Astrocyte (in vitro differentiated cells and primary cell): ENCODE measurements at places on chromosomes 4 and X. TPM values are rescaled to one million over a fixed set of nuclear protein-coding genes. Genes with fewer than 3 reads are reported as not detected.
A peak's percentile ranks its signal among the peaks of the same experiment; 100 is the strongest.

DNA sequence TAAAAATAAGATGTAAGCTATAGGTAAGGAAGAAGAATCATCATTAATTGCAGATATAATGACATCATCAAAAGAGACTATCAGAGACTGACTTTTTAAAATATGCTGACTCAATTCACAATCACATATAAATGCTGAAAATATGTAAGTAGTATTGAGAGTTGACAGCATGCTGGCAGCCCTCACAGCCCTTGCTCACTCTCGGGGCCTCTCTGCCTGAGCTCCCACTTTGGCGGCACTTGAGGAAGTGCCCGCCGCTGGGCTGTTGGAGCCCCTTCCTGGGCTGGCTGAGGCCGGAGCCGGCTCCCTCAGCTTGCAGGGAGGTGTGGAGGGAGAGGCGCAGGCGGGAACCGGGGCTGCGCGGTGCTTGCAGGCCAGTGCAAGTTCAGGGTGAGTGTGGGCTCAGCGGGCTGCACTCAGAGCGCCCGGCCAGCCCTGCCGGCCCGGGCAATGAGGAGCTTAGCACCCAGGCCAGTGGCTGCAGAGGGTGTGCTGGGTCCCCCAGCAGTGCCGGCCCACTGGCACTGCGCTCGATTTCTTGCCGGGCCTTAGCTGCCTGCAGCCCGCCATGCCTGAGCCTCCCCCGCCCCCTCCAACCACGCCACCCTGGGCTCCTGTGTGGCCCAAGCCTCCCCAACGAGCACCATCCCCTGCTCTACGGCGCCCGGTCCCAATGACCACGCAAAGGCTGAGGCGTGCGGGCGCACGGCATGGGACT lies 68.9 kb downstream of the RAB28 start:
- no peak for DNase-seq

- DNase-seq, result no peak
Observed at GRCh38 chr4:153890761-153891160, 101.9 kb upstream of the SFRP2 start.

GRCh38 chrX:109533631-109534030 lies 3.0 kb upstream of the NXT2 start:
- DNase-seq, result peak; percentile 4

DNA sequence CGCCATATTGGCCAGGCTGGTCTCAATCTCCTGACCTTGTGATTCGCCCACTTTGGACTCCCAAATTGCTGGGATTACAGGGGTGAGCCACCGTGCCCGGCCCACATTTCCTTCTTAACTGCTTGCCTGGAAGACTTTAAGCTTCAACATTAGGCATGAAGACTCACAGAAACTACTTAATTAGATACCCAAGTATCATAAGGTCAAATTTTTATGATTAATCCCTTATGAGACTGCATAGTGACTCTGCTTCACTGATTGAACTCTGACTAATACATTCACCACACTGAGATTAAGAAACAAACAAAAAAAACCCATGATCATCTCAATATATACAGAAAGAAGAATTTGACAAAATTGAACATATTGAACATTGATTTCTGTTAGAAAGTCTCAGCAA lies 87.4 kb upstream of the KCTD8 start:
- no peak for DNase-seq

DNA sequence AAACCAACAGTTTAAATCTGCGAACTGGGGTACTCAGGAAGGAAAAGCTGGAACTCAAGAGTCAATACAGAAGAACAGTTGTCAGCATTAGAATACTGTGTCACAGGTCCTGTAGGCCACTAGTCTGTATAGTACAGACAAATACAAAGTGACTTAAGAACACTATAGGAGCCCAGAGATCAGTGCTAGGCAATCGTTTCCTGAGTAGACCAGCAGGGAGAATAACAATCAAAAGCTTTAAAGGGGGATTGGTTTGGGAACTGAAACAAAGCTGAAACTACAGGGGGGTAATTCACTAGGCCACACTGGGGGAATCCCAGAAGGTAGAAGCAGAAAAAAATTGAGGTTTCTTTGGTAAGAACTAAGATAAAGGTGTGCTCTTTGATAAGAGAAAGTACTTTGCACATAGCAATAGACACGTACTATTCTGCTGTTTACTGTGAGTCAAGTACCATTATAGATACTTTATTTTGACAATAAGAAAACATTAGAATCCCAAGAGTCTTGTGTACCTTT lies 339.7 kb downstream of the PCDH19 start:
- DNase-seq, result no peak

Gene BMP3
- not detected in 2 replicates for total RNA-seq

GRCh38 chrX:37783305-37783704 lies 3.4 kb downstream of the CYBB start:
- DNase-seq, result no peak

GRCh38 chr4:2615821-2616220 lies 79.4 kb downstream of the FAM193A start:
- DNase-seq, result no peak

DNA sequence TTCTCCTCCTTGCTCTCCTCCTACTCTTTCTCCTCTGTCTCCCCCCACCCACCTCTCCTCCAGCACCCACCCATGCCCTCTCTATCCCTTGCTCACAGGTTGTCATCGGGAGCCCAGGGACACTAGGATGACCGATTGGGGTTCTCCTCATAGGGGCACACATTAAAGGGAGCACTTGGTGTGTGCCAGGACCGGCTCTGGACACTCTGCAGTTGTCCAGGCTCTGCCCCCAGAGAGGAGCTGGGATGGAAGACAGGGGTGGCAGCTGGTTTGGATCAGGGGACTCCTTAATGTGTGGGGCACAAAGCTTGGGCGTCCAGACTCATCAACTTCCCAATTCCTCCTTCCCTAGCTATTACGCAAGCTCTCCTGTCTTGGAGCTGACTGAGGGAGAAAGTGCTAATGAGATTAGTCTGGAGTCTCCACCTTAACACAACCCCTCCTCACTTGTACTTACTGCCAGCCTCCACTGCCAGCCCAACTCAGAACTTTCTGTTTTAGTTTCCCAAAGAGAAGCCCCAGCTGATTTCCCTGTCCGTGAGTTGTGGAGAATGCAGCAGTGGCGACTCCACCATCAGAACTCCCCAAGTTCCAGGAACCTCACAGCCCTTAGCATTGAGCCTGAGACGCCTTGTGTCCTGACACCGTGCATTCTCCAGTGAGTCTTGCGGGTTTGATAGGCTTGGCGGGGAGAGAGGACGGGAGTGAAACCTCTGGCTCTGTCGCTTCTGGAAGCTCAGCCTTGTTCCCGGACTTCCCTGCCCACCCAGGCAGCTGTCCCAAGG lies 52.2 kb downstream of the CXorf49B start:
- DNase-seq, result no peak

GRCh38 chr4:41214825-41215146 lies 444 bp upstream of the APBB2 start:
- DNase-seq, result no peak

GRCh38 chr4:105634402-105635080 lies 73.9 kb downstream of the INTS12 start:
- no peak for DNase-seq

DNA sequence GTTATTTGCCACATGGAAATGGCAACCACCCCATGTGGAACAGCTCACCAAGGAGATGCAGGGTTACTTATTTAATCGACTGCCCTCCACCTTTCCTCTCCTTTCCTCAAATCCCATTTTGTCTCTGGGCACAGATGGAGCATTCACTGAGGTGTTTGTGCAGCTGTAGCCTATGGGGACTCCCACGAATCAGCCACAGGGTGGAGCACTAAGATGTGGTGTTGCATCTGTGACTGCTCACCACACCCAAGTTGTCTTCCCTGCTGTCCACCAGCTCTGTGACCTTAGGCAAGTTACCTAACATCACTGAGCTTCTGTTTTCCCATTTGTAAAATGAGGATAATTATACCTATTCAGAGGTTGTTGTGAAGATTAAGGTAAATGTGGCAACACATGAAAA lies 252.4 kb upstream of the CPEB2 start:
- peak; percentile 1 for DNase-seq

Gene ARSH
- not detected in 2 replicates for total RNA-seq

GRCh38 chr4:78529569-78530209 lies 21.9 kb upstream of the ANXA3 start:
- DNase-seq, result peak; percentile 49

- DNase-seq, result no peak
Observed at GRCh38 chr4:127759228-127759820, 22.8 kb upstream of the HSPA4L start.

GRCh38 chr4:161583549-161583948 lies 580.3 kb downstream of the FSTL5 start:
- DNase-seq, result no peak

DNA sequence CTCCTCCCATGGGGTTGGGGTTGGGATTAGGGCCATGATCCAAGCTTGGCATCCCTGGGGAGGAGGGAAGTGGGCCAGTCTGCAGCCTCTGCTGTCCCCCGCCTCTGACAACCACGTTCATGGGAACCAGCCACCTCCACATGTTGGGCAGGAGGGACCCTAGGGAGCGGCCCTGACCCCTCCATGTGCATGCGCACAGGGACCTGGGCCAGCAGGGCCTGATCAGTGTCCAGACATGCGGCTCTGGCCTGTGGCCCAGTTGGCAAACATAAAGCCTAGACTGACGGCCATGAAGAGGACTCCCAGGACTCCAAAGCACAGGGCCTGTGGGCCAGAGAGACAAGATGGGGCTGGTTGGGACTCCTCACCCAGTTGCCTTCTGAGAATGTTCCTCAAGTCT lies 11.3 kb downstream of the SLC38A5 start:
- no peak for DNase-seq

GRCh38 chr4:132998585-132999230 lies 150.4 kb upstream of the PCDH10 start:
- no peak for DNase-seq

DNA sequence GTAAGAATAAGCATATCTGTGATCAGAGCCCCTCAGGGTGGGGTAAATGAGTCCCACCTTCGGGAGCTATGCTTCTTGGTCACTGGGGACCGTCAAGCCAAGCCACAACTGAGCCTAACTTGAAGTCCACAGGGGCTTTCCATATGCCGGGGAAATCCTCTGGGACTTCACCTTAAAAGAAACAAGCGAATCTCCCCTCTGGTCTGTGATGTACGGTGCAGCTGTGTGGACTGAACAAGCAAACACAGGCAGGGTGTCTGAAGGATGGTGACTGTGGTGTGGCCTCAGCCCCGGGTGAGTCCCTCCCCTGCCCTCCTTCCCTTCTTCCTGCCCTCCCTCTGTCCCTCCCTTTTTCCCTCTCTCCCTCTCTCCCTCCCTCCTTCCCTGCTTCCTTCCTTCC lies 29.7 kb upstream of the PPP2R2C start:
- no peak for DNase-seq

DNA sequence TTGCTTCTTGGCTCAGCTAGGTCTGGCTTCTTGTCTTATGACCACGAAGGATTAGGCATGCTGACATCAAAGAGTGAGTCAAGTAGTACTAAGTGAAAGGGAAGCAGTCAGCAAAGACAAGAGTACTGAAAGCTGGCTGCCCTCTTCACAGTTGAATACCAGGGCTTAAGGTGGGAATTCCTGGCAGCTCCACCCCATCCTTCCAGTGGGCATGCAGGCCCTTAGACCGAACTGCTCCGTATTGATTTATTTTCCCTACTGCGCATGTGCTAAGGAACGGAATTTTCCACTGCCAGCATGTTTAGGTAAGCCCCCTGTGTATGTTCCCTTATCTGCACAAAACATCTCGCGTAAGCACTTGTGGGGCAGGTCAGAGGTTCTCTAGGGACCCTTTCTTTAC lies 2320.1 kb downstream of the ARAP2 start:
- peak; percentile 80 for DNase-seq

DNA sequence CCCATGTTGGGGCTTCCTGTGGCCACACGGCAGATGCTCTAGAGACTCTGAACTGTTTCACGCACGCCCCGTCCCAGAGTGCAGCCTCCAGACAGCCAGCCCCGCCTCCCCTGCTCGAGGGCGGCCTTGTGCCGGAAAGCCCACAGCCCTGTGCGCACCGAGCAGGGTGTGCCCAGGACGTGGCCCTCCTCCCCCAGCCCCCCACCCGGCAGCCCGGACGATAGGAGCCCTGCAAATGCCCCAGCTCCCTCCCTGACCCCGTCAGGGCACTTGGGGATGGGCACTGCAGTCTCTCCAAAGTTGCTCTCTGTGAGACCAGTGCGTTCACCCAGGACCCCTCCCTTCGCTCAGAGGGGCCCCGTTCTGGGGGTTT lies 37.3 kb downstream of the ADRA2C start:
- DNase-seq, result no peak

Gene DGKK
- 0.05 TPM in 1 of 2 replicates, not detected in the other for total RNA-seq

Gene CHIC1
- total RNA-seq, result 9.5 and 11.9 TPM in 2 replicates

GRCh38 chr4:71377561-71377960 lies 38.7 kb downstream of the SLC4A4 start:
- peak; percentile 91 for DNase-seq

Gene ABCG2
- 0.34 and 2.5 TPM in 2 replicates for total RNA-seq

GRCh38 chrX:97295954-97296353 lies 412.2 kb downstream of the RPA4 start:
- no peak for DNase-seq

Gene TRAM1L1
- total RNA-seq, result 2.3 and 3.1 TPM in 2 replicates

Gene NDST4
- total RNA-seq, result not detected in 2 replicates

GRCh38 chrX:72143609-72143907 lies 11.8 kb upstream of the RTL5 start:
- no peak for DNase-seq

Gene RAPGEF2
- total RNA-seq, result 50.9 and 59.0 TPM in 2 replicates

DNA sequence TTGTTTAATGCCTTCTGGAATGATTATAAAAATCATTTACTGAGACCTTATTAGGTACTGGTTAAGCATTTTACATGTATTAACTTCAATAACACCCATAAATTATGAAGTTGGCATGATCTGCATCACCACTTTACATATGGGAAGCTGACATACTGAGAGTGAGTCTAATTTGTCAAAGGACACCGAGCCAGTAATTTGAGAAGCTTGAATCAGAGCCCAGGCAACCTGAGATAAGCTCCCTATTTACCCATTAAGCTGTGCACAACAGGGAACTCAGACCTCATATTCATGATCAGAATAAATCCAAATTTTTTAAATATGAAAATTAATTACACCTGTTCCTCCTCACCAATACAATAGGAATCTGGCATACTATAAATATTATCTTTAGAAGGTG lies 247.9 kb upstream of the EPHA5 start:
- peak; percentile 40 for DNase-seq
